ENCODE measurements at places on chromosomes 1 and 21.

GRCh38 chr21:36763305-36763704, 64.4 kb downstream of the SIM2 start:
- no peak for DNase-seq

DNA sequence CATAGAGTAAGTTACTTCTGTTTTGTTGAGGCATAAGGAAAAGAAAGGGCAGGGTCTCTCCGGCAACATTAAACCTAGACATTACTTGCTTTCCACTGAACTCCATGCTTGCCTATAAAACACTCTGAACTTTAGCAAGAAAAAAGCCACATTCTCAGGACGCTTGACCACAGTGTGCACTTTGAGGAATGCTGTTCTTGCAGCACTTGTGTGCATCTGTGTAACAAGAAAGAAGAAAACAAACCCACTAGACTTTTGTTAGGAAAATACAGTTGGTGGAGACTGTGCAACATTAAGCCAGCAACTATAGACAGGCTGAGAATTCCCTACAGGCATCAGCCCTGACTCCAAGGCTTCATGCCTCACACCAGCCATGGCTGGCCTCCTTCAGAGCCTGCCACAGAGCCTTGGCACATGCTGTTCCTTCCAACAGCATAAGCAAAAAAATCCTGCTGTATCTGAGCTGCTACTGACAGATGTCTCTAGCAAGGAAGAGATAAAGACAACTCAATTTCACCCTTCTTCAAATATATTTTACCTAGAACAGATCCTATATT, 5.8 kb downstream of the PDZK1 start:
- DNase-seq = no peak

DNA sequence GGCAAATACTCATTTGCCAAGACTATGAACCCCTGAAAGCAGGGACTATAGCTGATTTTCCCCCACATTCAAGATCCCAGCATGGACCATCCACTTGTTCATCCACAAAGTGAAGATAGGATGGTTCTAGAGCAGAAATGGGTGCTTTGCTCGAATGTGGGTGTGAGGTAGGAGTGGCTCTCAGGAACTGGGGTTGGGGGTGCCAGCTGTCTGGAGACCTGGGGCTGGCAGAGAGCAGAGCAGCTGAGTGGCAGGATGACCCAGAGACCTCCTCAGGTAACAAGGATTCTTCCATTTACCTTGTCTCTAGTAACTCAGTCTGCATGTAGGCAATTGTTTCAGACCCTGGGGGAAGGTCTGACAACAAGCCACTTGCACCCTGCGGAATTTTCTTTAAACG, 6.0 kb downstream of the S100A9 start:
- no peak for DNase-seq

- no peak for DNase-seq
Observed at GRCh38 chr1:167751676-167752075, 29.9 kb downstream of the MPZL1 start.

- no peak for DNase-seq
Observed at GRCh38 chr1:225354906-225355305, 72.9 kb downstream of the LBR start.

GRCh38 chr1:2777424-2778219, 23.9 kb downstream of the TTC34 start:
- DNase-seq = no peak
